Activated T-helper 2 cell treated with anti-CD3 and anti-CD28 coated beads, Interferon-gamma antibody, Interleukin-2, Interleukin-4, amounts not matched to agents 10 μg/mL and 5 μg/mL and 100 μg/mL, durations not matched to agents 14 hours and 24 hours and 36 hours (primary cell): ENCODE measurements at places on chromosomes 2 and 18. TPM values are rescaled to one million over a fixed set of nuclear protein-coding genes. Genes with fewer than 3 reads are reported as not detected.
A peak's percentile ranks its signal among the peaks of the same experiment; 100 is the strongest.

SLC23A3 gene
- total RNA-seq: 1.3 and 1.9 TPM in 2 replicates

- no peaks in the 10 kb centered on the region for H3K4me1 ChIP-seq
- no peak for DNase-seq
- H3K4me3 ChIP-seq: no peak overlapping the region
- H3K27me3 ChIP-seq: peaks cover under 1% of the 10 kb centered on the region
Measured at GRCh38 chr2:119004602-119005001, 62.6 kb downstream of the MARCO start.

TMEM247 gene
- total RNA-seq: not detected in 2 replicates

DNA sequence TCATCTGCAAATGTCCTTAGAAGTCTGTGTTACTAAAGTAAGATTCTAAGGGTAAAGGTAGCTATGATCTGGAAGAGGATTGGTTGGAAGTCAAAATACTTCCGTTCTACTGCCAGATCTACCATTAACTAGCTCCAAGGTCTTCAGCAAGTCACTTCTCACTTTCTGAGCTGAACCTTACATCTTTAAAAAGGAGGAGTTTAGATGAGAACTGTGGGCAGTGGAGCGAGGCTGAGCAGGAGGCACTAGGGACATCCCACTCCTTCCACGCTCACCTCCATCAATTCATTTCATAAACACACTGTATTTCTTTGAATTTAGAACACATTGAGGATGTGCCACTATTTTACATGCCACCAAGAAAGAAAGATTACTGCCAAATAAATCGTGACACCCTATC is 143.0 kb downstream of the ABCA12 start:
- H3K27me3 ChIP-seq: no peaks in the 10 kb centered on the region
- peaks cover 3% of the 10 kb centered on the region for H3K4me1 ChIP-seq
- no peak for DNase-seq

MCM6 gene
- 190 and 191 TPM in 2 replicates for total RNA-seq

ZNF892 gene
- total RNA-seq: 4.7 and 4.8 TPM in 2 replicates

DNA sequence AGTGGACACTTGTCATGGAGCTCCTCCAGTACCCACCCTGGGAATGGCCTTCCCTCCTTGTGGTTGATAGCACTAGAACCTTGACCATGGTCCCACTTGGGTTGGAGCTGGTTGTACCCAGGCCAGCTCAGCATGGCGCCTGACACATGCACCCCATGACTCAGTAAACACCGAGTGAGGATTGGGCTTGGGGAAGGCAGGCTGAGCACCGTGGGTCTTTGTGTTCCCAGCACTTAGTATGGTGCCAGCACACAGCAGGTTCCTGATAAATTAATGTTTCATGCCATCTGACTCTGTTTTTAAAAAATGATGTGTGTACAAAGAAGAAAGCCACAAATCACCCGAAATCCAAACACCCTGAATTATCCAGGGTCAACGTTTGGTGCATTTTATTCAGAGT is 69.8 kb downstream of the CIB4 start:
- no peak overlapping the region for H3K27ac ChIP-seq
- no peaks in the 10 kb centered on the region for H3K36me3 ChIP-seq
- H3K4me3 ChIP-seq: no peak overlapping the region
- no peak for DNase-seq

- H3K36me3 ChIP-seq: no peaks in the 10 kb centered on the region
- H3K4me1 ChIP-seq: peaks cover 61% of the 10 kb centered on the region
- H3K27ac ChIP-seq: peak overlapping the region; percentile 38
- no peak overlapping the region for H3K4me3 ChIP-seq
Measured at GRCh38 chr2:160334028-160334741, 134.1 kb upstream of the ITGB6 start.

ABHD3 gene
- 29.6 and 31.2 TPM in 2 replicates for total RNA-seq

DNA sequence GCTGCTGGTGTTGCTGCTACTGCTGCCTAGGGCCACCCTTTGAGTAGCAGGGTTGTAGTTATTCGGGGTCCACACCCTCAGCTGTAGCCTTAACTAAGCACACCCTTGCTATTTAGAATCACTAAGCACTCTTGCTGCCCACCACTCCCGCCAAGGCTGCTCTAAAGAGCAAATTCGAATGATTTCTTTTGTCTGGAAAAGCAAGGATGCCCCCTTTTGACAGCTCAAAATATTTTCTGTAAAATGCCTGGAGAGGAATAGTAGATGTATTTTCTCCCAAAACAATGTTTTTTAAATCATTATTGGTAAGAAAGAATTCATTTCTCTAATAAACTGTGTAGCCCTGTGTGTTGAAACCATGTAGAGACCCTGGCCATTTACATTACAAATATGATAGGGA is 80.8 kb upstream of the PAPOLG start:
- H3K36me3 ChIP-seq: no peaks in the 10 kb centered on the region
- no peak overlapping the region for H3K27ac ChIP-seq
- no peak for DNase-seq
- H3K4me1 ChIP-seq: peaks cover 2% of the 10 kb centered on the region

DNA sequence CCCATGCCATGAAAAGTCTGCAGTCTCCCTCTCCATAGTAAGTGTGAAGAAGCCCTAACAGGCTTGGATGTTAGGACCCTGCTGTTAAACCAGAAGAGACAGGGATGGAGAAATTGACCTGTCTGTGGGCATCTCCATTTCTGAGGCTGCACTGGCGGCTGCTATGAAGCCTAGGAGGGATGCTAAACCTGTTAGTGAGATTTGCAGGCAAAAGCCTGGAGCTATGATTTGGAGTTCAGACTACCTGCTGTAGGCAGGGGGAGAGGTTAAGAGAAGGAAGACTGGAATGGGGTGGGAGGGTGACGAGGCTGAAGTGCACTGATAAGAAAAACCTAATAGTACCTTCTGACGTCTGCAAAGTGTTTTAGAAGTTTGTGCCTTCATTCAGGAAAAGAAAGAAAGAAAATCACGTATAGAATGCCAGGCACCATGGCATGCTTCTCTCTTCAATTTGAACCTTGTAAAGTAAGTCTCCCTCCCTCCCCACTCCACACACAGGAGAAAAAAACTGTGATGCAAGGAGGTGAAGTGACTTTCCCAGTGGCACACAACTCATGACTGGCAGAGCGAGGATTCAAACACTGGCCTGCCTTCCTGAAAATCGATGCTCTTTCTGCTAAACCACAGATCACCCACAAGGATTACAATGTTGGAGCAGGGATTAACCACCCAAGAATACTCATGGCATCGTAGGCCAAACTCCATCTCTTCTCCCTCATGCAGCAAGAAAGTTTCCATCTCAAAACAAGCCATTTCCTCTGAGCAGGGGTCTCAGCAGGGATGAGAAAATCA is 98.5 kb upstream of the PKDCC start:
- peaks cover 3% of the 10 kb centered on the region for H3K4me1 ChIP-seq
- peaks cover 8% of the 10 kb centered on the region for H3K27me3 ChIP-seq
- no peaks in the 10 kb centered on the region for H3K36me3 ChIP-seq
